Epithelial cell of esophagus (primary cell): ENCODE measurements at places on chromosomes 1 and 21.

GRCh38 chr1:214662223-214662785 is 59.3 kb downstream of the CENPF start:
- no peak for DNase-seq

GRCh38 chr1:12426030-12426429 is 192.0 kb downstream of the DHRS3 start:
- no peak for DNase-seq

DNA sequence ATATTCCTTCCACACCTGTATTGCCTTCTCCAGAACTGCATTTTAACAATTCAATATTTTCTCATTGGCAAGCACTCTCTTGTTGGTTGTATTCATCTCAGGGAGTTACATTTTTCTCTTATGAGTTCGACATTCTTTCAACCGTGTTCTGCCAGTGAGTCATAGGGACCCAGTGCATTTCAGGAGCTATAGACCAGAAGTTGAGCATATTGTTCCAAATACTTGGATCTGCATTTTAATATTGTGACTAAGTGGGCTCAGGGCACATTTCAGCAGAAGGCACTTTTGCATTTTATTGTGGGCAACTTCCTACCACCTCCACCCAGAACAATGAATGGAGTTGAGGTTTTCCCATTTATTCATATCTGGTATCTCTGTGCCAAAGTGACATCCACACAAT is 132.8 kb downstream of the TNFSF18 start:
- DNase-seq, result peak; percentile 95

GRCh38 chr1:203380420-203381150 is 29.7 kb upstream of the FMOD start:
- no peak for DNase-seq

DNA sequence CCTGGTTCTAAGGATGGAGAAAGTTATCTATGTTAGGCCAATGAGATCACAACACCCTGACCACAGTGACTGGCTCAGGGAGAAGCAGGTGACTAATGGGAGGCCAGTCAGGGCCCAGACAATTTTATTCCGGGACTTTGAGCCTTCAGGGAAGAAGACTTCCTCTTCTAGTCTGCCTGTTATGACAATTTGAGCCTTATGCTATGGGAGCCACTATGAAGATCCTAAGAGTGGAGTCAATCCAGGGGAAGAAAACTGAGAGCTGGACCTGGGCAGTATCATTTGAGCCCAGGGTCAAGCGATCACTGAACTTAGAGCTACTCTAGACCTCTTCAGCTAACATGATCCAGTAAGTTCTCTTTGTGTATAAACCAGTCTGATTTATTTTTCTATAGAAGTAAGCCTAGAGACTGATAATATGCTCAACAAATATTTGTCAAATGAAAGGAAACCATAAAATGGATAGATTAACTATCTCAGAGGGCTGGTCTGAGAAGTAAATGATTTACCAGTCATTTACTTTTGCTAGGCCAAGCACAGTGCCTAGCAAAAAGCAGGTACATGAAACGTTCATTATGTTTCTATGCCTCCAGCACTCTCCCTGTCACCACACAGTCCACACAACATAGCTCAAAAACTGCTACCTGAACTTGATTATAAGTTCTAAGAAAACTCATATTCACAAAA is 4.2 kb upstream of the C1orf141 start:
- DNase-seq, result no peak

DNA sequence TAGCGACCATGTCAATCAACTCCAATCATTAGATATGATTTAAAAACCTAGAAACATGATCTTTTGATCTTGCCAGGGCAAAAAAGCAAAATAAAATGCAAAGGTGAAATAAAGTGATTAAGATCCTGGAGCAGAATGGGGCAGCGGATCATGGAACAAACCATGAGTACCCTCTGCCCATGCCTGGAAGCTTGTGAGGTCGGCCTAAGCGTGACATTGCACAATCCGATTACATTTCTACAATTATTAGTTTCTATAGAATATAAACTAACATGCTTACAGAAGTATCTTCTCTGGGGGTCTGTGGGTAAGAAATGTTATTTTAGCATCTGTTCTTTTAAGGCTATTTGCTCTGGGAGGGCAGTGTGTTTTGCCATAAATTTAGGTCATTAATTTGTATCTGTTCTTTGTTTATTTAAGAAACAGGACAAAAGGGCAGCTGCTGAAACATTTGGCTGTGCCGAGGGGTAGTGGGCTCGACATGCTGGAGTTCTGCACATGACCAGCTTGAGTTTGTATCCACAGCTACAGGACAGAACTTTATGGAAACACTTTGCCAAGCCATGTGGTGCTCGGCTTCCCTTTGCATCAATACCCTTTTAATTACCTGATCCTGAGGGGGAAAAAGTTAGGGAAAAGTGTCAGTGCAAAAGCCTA is 55.9 kb downstream of the ZBTB18 start:
- DNase-seq, result no peak

GRCh38 chr1:3348196-3348865 is 106.1 kb upstream of the ARHGEF16 start:
- no peak for DNase-seq

GRCh38 chr1:78668427-78668826 is 18.8 kb downstream of the IFI44 start:
- no peak for DNase-seq

- DNase-seq, result no peak
Observed at GRCh38 chr1:5921129-5921528, 71.1 kb downstream of the NPHP4 start.
